NCI-H1417 treated with DMSO at 0.1 percent for 48 hours (cell line): ENCODE measurements at places on chromosomes 5 and 9.

DNA sequence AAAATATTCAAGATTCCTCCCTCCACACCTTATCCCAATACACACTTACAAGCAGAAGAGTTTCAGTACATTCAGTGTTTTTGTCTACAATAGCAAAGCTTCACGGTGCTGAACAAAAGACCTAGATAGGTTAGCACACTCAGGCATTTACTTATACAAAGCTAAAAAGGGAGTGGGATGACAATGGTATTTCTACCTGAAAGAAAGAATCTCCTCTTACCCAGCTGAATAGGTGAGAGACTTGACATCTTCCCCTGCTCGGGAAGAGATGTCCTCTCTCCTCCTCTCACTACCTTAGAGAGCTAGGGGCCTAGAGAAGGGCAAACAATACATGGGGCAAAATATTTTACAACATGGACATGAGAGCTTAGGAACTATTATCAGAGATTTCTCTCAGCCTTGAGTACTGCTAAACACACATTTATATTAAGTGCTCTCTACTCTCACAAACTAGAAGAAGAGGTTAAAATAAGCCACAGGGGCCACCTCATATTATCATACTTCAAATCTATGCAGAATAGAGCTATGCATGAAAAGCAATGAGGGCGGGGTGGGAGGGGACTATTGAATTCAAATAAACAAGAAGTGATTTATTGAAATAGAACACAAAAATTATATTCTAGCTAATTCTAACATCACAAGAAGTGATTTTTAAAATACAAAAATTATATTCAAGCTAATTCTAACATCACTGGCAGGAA is 38.6 kb upstream of the RNF38 start:
- no peak for DNase-seq

- DNase-seq: no peak
These were observed 151.3 kb upstream of the TLX3 start for GRCh38 chr5:171157775-171158174.

GRCh38 chr9:129610473-129611306 is 10.2 kb downstream of the C9orf50 start:
- no peak for DNase-seq

GRCh38 chr5:141883184-141883891 is 5.1 kb upstream of the PCDH1 start:
- no peak for DNase-seq

DNA sequence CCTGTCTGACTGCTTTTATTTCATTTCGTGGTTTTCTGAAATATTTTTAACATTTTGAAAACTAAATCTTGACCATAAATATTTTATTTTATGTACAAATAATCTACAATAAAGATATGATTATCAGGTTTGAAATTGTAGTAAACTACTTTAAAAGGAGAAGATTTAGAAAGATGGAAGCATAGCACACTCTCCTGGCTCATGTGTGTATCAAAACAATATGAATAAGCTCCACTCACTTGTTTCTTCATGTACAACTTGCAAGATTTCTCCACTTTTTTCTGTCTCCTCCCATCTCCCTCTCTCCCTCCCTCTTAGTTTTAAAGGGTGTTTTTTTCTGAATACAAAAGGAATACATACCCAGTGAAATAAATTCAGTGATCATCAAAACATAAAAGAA is 15.4 kb upstream of the VPS13A start:
- DNase-seq: no peak
